Mononuclear cell (primary cell): ENCODE measurements at places on chromosomes 2 and 18. TPM values are rescaled to one million over a fixed set of nuclear protein-coding genes. Genes with fewer than 3 reads are reported as not detected.

Gene TPO
- total RNA-seq = 0.21 TPM

Gene ADGRF3
- total RNA-seq = 0.31 TPM

Gene GALR1
- total RNA-seq = under 0.01 TPM

Gene MDH1B
- total RNA-seq = not detected

Gene GAL3ST2
- total RNA-seq = 2.5 TPM

Gene NCKAP1
- 8.8 TPM for total RNA-seq

Gene DES
- total RNA-seq = 1.3 TPM

Gene LIPG
- total RNA-seq = not detected

Gene SH3BP4
- 1.4 TPM for total RNA-seq

Gene MC4R
- not detected for total RNA-seq

Gene SP140
- total RNA-seq = 96.6 TPM

Gene LRRTM1
- total RNA-seq = not detected

Gene TEX44
- not detected for total RNA-seq
